PC-9 (cell line): ENCODE measurements at places on chromosomes 11 and 22. TPM values are rescaled to one million over a fixed set of nuclear protein-coding genes. Genes with fewer than 3 reads are reported as not detected.

DNA sequence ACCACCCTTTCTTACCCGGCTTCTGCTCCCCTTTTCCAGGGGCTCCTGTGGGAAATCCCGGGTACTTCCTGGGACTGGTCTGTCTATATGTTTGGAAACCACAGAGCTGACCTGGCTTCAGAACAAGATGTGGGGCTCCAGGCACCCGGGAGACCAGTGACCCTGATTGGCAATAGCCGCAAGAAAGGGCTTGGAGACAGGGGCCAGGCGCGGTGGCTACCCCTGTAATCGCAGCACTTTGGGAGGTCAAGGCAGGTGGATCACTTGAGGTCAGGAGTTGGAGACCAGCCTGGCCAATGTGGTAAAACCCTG is 3.2 kb upstream of the NEAT1 start:
- H3K4me3 ChIP-seq = peak overlapping the region; percentile 59
- no peak for DNase-seq
- H3K27me3 ChIP-seq = no peaks in the 10 kb centered on the region
- peaks cover 14% of the 10 kb centered on the region for H3K36me3 ChIP-seq

FJX1 gene
- 14.8 and 17.5 TPM in 2 replicates for total RNA-seq

- no peak overlapping the region for H3K4me3 ChIP-seq
- H3K27me3 ChIP-seq = no peaks in the 10 kb centered on the region
- H3K36me3 ChIP-seq = no peaks in the 10 kb centered on the region
Measured at GRCh38 chr11:14713496-14714244, 70.1 kb downstream of the PDE3B start.

OLFML1 gene
- not detected in 2 replicates for total RNA-seq

DNA sequence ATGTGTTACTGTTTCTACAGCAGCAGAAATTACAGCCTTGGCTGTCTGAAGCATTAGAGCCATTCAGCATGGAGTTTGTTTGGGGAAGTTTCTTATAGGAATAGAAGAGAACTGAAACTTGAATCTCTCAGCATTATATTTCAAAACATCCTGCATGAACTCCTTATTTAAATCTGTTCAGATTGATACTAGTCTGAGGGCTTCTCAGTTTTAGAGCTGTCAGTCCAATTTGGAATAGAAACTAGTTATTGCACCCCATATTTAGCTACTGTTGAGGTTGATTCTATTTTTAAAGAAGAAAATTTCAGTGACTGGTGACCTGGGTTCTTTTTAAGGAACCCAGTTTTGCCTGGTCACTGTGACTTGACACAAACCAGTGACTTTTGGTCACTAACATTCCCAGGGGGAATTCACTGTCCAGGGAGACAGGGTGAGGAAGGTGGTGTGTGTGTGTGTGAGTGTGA is 126.0 kb upstream of the TTC12 start:
- H3K27ac ChIP-seq = peak overlapping the region; percentile 94
- peaks cover 49% of the 10 kb centered on the region for H3K4me1 ChIP-seq
- no peak for DNase-seq
- no peak overlapping the region for H3K4me3 ChIP-seq
- no peaks in the 10 kb centered on the region for H3K36me3 ChIP-seq

FGF4 gene
- not detected in 2 replicates for total RNA-seq

GRCh38 chr11:1743585-1744136 is 6.7 kb downstream of the IFITM10 start:
- no peaks in the 10 kb centered on the region for H3K4me1 ChIP-seq
- DNase-seq = no peak

DUSP8 gene
- 2.6 and 4.2 TPM in 2 replicates for total RNA-seq

DNA sequence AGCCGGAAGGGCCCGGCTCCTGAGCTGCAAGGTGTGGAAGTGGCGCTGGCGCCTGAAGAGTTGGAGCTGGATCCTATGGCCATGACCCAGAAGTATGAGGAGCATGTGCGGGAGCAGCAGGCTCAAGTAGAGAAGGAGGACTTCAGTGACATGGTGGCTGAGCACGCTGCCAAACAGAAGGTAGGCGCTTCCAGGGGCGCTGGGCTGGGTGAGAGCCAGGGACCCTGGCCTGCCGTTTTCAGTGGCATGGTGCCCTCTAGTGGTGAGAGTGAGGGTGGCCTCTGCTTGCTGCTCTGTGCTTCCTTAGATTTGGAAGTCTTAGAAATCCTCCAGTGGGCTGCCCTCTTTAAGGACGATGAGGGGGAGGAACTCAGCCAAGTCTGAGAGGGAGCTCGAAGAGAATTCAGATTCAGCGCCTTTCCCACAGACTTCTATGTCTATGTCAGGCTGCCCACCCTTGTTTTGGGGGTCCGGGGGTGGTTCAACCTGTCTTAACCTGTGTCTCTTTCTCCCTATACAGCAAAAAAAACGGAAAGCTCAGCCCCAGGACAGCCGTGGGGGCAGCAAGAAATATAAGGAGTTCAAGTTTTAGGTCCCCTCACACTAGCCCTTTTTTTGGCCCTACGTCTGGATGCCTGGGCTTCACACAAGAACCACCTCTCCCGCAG is 1.8 kb upstream of the PACS1 start:
- H3K27me3 ChIP-seq = no peaks in the 10 kb centered on the region
- H3K4me1 ChIP-seq = peaks cover 22% of the 10 kb centered on the region
- H3K27ac ChIP-seq = no peak overlapping the region; the same call in 1 of the 2 replicates
- peaks cover 43% of the 10 kb centered on the region for H3K36me3 ChIP-seq
- peak; percentile 82 for DNase-seq
- no peak overlapping the region for H3K4me3 ChIP-seq

DNA sequence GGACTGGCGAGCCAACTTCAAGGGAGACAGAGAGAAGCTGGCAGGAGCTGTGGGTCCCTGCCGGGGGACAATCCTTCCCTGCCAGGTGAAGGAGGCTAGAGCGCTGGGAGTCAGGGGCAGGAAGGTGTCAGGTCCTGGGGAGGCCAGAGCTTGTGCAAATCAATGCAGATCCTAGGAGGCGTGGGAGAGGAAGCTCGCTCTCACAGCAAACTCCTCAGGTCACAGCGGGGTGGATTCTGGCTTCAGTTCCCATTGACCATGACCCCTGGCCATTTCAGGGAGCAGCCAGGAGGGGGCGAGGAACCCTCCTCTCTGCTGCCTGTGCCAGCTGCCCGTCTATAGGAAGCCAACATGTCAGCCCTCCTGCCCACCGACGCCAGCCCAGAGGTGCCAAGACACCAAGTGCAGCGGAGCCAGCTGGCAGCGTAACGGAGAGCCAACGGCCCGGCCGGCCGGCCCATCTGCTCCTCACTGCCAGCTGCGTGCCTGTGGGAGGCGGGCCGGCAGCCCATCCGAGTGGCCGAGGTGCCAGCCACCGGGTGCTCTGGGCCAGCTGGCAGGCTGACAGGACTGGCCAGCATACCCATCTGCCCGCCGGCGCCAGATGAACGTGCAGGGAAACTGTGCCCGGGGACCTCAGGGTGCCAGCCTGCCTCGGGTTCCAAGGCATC is 374.8 kb downstream of the MIAT start:
- H3K27ac ChIP-seq = no peak overlapping the region
- no peaks in the 10 kb centered on the region for H3K36me3 ChIP-seq
- no peak overlapping the region for H3K4me3 ChIP-seq

DNA sequence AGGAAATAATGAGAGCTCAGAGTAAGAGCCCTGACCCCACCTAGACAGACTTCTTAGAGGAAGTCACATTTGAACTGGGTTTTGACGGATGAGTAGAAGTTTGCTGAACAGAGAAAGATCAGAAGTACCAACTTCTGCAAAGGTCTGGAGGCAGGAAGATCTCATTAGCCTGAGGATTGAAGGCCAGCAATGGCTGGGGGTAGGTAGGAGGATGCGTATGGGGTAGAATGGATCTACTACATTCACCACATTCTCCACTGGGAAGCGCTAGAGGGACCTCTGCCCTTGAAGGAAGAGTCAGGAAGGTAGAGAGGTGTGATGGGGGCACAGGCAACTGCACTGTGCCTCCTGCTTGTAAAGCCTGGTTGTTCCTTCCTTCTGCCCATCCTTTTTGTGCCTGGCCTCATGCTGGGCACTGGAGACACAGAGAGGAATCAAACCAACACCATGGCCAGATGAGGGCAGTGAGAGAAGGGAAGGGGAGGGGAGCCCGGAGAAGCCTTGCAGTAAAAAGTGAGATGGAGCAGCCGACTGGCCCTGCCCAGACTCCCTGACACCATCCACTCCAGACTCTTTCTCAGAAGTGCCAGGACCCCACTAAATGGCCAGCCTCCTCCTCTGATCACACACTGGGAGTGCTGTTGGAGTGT is 4.9 kb downstream of the TPBGL start:
- no peak for DNase-seq
- H3K27me3 ChIP-seq = peaks cover 58% of the 10 kb centered on the region
- H3K36me3 ChIP-seq = no peaks in the 10 kb centered on the region
- no peak overlapping the region for H3K27ac ChIP-seq
- H3K4me3 ChIP-seq = no peak overlapping the region

DNA sequence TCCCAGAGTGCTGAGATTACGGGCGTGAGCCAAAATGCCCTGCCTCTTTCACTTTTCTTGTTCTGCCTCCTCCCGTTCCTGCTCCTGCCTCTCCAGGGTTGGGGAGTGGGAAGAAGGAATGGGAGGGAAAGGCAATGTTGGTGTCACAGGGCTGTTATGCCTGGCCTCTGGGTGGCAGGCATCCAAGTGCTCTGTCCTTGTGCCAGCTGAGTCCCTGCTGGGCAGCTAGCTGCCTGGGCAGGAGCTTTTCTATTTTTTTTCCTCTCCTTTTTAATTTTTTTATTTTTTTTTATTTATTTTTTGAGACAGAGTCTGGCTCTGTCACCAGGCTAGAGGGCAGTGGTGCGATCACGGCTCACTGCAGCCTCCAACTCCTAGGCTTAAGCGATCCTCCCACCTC is 4.1 kb upstream of the SAC3D1 start:
- peaks cover 9% of the 10 kb centered on the region for H3K4me1 ChIP-seq
- H3K27ac ChIP-seq = no peak overlapping the region
- no peaks in the 10 kb centered on the region for H3K27me3 ChIP-seq
- peak; percentile 28 for DNase-seq

PDGFD gene
- 6.1 and 6.9 TPM in 2 replicates for total RNA-seq

DNA sequence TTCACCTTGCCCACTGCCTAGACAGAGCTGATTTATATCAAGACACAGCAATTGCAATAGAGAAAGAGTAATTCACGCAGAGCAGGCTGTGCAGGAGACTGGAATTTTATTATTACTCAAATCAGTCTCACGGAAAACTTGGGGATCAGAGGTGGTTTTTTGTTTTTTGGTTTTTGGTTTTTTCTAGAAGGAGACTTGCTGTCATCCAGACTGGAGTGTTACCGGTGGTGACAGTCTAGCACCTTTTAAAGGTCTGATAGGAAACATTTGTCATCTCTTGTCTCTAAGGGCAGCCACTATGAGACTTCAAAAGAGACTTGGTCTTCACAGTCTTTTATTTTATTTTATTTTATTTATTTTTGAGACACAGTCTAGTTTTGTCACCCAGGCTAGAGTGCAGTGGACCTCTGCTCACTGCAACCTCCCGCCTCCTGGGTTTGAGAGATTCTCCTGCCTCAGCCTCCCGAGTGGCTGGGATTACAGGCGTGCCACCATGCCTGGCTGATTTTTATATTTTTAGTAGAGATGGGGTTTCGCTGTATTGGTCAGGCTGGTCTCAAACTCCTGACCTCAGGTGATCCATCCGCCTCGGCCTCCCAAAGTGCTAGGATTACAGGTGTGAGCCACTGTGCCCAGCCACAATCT is 19.1 kb downstream of the APOBEC3H start:
- no peak overlapping the region for H3K27ac ChIP-seq
- H3K36me3 ChIP-seq = no peaks in the 10 kb centered on the region
- no peaks in the 10 kb centered on the region for H3K27me3 ChIP-seq
- H3K4me3 ChIP-seq = no peak overlapping the region

- H3K36me3 ChIP-seq = peaks cover 29% of the 10 kb centered on the region; the same call in 1 of the 2 replicates
- H3K27ac ChIP-seq = no peak overlapping the region
- H3K4me3 ChIP-seq = no peak overlapping the region
- H3K4me1 ChIP-seq = no peaks in the 10 kb centered on the region
- no peaks in the 10 kb centered on the region for H3K27me3 ChIP-seq
Measured at GRCh38 chr11:88297421-88297820, 40.1 kb downstream of the CTSC start.

DNA sequence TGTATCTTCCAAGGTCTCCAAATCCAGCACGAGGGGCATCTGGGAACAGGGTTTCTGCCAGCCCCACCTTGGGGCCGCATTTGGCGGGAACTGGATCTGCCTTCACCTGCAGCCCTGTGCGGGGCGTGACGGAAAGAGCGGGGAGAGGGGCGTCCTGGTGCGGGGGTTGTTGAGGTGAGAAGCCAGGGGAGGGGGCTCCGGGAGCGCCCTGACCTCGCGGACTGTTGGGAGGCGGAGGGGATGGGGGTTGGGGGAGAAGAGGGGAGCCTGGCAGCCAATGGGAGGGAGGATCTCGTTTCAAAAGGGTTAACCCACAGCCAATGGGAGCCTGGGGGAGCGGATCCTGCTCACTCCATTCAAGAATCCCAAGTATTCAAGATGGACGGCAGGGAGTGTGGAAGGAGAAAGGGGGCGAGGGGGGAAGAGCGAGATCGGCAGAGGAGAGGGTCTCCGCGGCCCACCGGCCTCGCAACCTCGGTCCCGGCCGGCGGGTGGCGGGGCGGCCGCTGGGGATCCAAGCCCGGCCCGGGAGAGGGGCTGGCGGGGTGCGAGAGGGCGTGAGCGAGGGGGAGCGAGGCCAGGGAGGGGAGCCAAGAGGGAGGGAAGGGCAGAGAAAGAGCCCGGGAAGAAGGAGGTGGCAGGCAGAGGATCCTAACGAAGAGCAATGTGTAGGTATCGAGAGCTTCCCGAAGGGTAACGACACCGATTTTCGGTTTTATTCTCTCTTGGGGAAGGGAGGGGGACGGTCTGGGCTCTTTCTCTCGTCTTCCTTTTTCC is 11.5 kb downstream of the YPEL4 start:
- H3K4me1 ChIP-seq = no peaks in the 10 kb centered on the region
- DNase-seq = no peak
- no peaks in the 10 kb centered on the region for H3K27me3 ChIP-seq
- no peaks in the 10 kb centered on the region for H3K36me3 ChIP-seq
- H3K27ac ChIP-seq = no peak overlapping the region
- no peak overlapping the region; the same call in 1 of the 2 replicates for H3K4me3 ChIP-seq

APBB1 gene
- total RNA-seq = 0.90 and 1.4 TPM in 2 replicates

- no peaks in the 10 kb centered on the region for H3K27me3 ChIP-seq
- peak; percentile 44 for DNase-seq
- peak overlapping the region; percentile 96 for H3K4me3 ChIP-seq
- peaks cover 39% of the 10 kb centered on the region for H3K4me1 ChIP-seq
- H3K27ac ChIP-seq = no peak overlapping the region
- H3K36me3 ChIP-seq = 0 out of 2 replicates have a peak, but pooled peaks cover 5% of the 10 kb centered on the region
Measured at GRCh38 chr11:71452199-71453036, 585 bp upstream of the NADSYN1 start.

- no peaks in the 10 kb centered on the region for H3K4me1 ChIP-seq
- H3K27me3 ChIP-seq = peaks cover 5% of the 10 kb centered on the region; the same call in 1 of the 2 replicates
- H3K4me3 ChIP-seq = no peak overlapping the region
- H3K27ac ChIP-seq = no peak overlapping the region
- no peak for DNase-seq
- no peaks in the 10 kb centered on the region for H3K36me3 ChIP-seq
Measured at GRCh38 chr22:34769361-34769760, 296.6 kb upstream of the ISX start.

GRCh38 chr11:123437236-123437979 is 7.3 kb downstream of the GRAMD1B start:
- peaks cover 54% of the 10 kb centered on the region for H3K4me1 ChIP-seq
- no peak overlapping the region for H3K4me3 ChIP-seq
- no peak for DNase-seq

DNA sequence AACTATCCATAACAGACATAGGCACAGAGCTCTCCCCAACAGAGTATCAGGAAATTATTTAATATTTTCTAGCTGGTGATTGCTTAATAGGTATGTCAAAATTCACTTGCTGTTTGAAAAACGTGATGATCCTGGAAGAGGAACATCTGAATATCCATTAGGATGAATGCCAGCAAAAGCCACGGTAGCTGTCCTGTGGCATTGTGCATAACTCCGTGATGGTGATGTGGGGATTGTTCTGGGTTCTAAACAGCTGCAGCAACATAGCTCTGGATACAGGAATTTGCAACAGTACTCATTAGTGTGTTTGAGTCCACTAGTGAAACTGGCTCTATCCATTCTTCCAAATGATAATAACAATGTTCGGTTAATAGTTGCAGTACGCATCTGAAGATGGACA is 78.8 kb downstream of the C11orf65 start:
- no peaks in the 10 kb centered on the region for H3K27me3 ChIP-seq
- no peak overlapping the region for H3K27ac ChIP-seq
- H3K4me1 ChIP-seq = no peaks in the 10 kb centered on the region
